ENCODE measurements at places on chromosomes 11 and 22.

- DNase-seq, result no peak
Observed at GRCh38 chr11:95072948-95073347, 6.2 kb downstream of the SRSF8 start.

GRCh38 chr11:10456519-10456918 is 1.5 kb downstream of the AMPD3 start:
- DNase-seq, result no peak

DNA sequence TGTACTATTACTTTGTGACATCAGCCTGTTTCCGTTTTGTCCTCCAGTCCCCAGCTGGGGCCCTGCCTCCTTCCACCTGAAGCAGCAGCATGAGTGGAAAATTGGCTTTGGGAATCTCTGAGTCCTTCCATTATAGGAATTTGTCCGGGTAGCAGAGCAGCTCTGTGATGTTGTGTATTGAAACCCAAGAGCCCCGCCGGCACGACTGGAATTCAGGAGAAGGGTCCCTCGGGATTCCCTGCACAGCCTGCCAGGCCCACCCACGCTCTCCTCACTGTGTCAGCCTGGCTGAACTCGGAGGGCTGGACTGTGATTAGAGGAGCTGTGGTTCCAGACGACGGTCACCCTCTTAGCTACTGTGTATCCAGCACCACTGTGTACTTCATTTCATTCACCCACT is 18.8 kb upstream of the TSPAN18 start:
- DNase-seq, result no peak

GRCh38 chr11:13358596-13359270 is 81.1 kb downstream of the BMAL1 start:
- no peak for DNase-seq

DNA sequence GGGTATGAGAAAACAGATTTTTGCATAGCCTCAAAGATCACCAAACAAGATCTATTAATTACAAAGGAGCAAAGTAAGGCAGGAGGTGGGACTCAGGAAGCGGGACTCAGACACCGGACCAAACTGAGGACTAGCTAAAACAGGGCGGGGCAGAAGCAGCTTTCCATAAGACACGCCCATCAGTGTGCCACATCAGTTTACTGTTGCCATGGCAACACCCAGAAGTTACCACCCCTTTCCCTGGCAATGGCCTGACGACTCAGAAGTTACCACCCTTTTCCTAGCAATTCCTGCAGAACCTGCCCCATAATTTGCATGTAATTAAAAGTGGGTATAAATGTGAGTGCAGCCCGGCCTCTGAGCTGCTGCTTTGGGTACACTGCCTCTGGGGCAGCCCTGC is 173.9 kb downstream of the SHANK2 start:
- no peak for DNase-seq

GRCh38 chr11:27293515-27294417 is 69.2 kb downstream of the CCDC34 start:
- no peak for DNase-seq

DNA sequence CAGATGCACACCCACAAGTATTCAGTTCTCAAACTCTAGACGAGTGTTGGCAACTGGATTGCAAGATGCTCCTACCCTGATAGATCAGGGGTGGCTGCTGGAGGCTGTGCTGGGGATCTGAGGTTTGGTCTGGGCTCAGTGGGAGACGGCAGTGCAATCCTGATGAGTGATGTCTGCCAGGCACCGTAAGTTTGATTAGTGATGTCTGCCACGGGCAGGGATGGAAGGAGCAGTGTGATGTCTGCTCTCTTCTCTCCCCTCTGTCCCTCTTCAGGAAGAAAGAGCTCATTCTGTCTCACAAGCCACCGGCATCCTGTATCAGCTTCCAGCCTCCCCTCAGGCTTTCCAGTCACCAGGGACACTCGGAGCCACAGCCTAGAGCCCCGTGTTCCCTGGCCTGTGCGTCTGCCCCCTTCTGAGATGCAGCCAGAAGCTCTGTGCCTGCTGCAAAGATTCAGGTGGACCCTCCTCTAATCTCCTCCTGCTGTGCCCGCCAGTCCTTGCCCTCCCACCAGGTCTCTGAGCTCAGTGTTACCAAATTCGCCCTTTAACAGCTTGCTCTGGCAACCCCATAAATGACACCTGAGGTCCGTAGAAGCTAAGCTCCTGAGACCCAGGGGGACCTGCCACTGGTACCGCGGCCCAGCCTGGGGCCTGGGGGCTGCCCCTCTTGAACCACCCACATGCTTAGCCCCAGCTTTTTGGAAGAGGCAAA is 19.9 kb downstream of the TP53I11 start:
- no peak for DNase-seq

DNA sequence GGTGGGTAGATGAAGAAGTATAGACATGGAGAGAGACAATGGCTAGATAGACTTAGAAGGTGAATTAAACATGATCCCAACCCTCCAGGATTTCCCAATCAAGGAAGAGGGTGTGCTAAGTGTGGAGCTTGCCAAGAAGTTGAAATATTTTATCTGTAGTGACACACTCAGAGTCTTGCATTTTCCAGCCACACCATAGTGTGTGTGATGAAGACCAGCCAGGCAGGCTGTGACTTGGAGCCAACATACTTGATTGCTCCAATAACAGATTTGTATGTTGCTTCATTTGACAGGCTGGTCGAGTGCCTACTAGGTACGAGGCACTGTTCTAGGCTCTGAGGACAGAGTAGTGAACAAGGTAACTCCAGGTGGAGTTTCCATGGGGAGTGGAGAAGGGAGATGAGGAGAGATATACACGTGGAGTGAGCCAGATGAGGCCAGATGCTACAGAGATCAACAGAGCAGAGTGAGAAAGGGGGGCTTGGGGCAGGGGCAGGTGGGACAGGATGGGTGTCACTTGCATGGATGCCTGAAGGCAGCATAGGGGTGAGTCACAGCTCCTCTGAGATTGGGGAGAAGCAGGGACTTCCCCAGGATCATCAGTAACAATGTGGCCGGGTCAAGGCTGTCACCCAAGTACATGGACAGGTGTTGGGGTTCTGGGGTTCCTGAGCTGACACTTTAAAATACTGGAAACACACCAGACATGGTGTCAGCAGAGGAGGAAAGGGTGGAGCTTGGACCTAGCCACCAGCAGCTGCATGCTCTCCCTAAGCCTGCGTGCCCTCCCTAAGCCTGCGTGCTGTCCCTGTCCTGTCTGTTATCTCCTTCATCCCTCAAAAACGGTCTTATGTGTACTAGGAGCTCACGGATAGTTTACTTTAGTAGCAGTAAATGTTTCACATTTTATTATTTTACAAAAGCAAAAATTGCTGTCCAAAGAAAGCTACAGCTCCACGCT is 23.6 kb downstream of the PDGFB start:
- no peak for DNase-seq

- no peak for DNase-seq
Observed at GRCh38 chr11:72776117-72776843, 17.6 kb downstream of the STARD10 start.

All from stimulated activated CD4-positive, alpha-beta T cell treated with anti-CD3 and anti-CD28 coated beads, Interleukin-15, amount 100 ng/mL, for 1 hour (primary cell).